ENCODE measurements at places on chromosomes 16 and 17.

DNA sequence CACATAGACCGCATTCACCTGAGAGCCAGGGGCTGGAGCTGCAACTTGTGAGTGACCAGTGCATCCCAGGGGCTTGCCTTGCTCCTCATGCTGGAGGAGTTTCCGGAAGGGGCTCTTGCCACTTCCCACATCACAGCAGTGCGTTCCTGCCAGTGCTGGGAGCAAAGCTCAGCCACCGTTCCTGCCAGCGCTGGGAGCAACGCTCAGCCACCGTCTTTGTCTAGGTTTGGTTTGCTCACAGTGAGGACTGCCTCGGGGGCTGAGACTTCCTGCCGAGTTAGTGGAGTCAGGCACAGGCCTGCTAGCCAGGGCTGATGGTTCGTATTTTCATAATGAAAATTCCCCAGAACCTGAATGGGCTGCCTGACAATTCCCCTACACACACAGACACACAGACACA, 5.4 kb upstream of the CHRNE start:
- no peak overlapping the region for H3K4me3 ChIP-seq
- H3K36me3 ChIP-seq = no peaks in the 10 kb centered on the region
- H3K27ac ChIP-seq = no peak overlapping the region
- no peak for DNase-seq

DNA sequence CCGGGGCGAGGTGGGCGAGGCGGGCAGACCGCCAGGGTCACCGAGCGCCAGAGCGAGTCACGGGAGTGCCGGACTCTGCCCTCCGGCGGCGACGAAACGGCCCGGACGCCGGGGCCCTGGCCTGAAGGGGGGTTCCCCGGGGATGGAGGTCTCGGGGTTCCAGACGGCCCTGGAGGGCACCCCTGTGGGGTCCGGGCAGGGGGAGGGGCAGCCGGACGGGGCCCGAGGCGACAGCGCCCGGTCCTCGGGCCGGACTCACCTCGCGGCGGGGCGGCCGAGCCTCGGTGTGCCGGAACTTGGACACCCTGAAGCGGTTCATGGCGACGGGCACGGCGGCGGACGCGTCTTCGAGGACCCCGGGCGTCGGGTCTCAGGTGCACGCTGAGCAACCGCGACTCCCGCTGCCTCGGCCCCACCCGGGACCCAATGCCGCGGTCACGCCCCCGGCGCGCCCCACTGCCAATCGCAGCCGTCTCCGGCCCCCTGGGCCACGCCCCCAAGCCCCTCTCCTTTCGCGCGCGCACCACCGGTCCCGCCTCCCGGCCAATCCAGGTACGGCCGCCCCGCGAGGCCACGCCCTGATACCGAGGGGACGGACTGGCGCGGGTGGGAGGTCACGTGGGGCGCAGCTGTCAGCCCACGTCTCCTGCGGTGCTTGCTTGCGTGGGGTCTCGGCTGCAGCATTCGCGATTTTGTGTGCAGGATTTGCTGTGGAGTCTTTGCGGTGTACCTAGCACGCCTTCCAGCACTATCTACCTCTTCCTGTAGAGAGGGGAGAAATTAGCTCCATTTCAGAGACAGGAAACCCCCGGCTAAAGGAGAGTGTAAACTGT, at the start of gene CORO7:
TSS of gene CORO7 (minus strand) at position 397 of the 833 bp plus-strand sequence. CDS start at position 319, 78 bp downstream.
- peak within 1 kb of the TSS; percentile 71 for H3K27ac ChIP-seq
- no peaks in the 10 kb centered on the region for H3K36me3 ChIP-seq
- H3K4me1 ChIP-seq = peaks cover 15% of the 10 kb centered on the region
- peak; percentile 98 for DNase-seq
- H3K4me3 ChIP-seq = peak within 1 kb of the TSS; percentile 94
- H3K27me3 ChIP-seq = no peaks in the 10 kb centered on the region

DNA sequence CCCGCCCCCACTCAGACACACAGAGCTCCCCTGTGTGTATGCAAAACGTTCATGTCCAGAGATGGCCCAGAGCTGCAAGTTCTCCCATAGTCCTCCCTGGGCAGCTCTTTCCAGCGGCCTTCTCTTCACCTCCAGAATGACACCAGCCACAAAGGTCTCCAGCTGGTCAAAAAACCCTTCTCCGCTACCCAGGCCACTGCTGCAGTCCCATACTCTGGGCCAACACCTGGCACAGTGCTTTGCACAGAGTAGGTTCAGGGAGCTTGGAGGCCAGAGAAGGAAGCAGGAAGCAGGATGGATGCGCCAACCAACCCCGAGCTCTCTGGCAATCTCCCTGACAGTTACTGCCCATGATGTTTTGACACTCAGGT, 1.1 kb upstream of the STAT5B start:
- no peaks in the 10 kb centered on the region for H3K36me3 ChIP-seq
- H3K4me3 ChIP-seq = peak overlapping the region; percentile 77
- peak overlapping the region; percentile 96 for H3K27ac ChIP-seq
- no peak for DNase-seq

DNA sequence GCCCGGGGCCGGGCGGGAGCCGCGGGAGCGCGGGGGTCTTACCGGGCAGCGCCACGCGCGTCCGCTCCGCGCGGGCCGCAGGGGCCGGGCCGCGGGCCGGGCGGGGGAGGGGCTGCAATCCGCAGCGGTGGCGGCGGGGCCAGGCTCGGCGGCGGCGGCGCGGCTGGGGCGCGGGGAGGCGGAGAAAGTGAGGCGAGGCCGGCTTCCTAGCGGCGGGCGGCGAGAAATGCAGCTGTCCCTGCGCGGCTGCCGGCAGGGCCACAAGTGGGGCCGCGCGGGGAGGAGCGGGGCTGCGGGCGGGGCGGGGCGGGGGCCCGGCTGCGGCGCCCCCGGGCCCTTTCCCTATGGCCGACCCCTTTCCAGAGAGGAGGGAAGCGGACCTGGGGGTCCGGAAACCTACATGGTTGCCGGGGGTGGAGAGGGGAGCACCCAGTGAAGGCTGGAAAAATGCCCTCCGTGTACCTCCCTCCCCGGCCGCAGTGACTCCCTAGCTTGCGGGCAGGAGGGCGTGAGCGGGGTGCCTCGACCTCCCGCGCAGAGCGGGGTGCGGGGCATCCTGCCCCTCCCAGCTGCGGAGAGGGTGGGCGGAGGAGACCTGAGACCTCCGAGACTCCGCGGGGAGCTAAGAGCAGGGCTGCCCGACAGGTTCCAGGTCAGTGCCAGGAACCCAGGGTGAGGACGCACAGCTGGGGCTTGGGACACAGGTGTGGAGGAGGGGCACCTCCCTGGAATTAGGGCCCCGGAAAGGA, at the start of gene CUEDC1:
TSS of gene CUEDC1 (minus strand) at position 230 of the 749 bp plus-strand sequence. CDS start 69,848 bp downstream, outside the sequence.
- no peaks in the 10 kb centered on the region for H3K36me3 ChIP-seq
- peak; percentile 68 for DNase-seq
- H3K27ac ChIP-seq = peak within 1 kb of the TSS; percentile 98

GRCh38 chr17:8746501-8747236, 2.0 kb upstream of the CCDC42 start:
- H3K27ac ChIP-seq = peak overlapping the region; percentile 76
- no peaks in the 10 kb centered on the region for H3K27me3 ChIP-seq
- peak overlapping the region; percentile 78 for H3K4me3 ChIP-seq
- no peaks in the 10 kb centered on the region for H3K36me3 ChIP-seq

DNA sequence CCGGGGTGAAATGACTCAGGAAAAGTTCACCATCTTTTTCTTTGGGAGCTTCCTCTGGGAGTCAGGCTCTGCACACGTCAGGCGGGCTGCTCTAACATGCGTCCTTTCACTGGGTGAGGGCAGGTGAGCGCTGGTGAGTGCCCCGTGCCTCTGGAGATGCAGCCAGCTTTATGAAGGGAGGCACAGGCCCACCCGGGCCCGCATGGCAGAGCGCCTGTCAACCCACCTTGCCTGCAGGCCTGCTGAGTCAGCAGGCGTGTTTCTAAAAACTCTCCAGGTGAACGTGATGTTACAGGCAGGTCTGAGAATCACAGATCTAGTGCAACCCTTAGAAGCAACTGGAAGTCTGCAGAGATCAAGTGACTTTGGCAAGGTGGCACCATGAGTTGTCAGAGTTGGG, 18.4 kb downstream of the MAP1LC3B start:
- peak; percentile 55 for DNase-seq
- no peaks in the 10 kb centered on the region for H3K4me1 ChIP-seq
- peaks cover 81% of the 10 kb centered on the region for H3K36me3 ChIP-seq
- no peak overlapping the region for H3K4me3 ChIP-seq

Data from tibial artery (tissue), 4 donors.